Fibroblast of skin of left biceps (primary cell): ENCODE measurements at places on chromosomes 7 and 10.

DNA sequence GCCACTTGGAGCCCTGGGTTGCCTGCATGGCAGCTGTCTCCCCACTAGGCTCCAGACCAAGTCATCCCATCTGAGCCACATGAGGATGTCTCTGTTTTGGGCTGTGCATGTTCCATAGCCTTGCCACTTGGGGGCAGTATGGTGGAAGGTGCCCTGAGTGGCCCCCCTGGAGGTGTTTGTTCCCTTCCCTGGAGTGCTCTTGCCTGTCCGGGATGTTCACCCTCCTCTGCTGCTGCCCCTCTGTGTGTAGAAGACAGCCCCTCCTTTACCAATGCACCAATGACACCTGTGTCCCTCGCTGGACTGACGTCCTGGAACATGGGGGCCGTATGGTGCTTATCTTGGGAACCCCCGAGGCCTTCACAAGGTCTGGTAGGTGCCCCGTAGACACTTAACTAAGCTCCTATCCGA lies 100.2 kb downstream of the ACTR3B start:
- DNase-seq, result no peak

DNA sequence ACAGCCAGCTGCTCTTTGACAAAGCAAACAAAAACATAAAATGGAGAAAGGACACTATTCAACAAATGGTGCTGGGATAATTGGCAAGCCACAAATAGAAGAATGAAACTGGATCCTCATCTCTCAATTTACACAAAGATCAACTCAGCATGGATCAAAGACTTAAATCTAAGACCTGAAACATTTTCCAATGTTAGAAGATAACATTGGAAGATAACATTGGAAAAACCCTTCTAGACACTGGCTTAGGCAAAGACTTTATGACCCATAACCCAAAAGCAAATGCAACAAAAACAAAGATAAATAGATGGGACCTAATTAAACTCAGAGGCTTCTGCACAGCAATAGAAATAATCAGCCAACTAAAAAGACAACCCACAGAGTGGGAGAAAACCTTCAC lies 425.7 kb upstream of the SEMA3D start:
- DNase-seq, result no peak

GRCh38 chr10:130369645-130370381 lies 233.6 kb downstream of the GLRX3 start:
- no peak for DNase-seq

DNA sequence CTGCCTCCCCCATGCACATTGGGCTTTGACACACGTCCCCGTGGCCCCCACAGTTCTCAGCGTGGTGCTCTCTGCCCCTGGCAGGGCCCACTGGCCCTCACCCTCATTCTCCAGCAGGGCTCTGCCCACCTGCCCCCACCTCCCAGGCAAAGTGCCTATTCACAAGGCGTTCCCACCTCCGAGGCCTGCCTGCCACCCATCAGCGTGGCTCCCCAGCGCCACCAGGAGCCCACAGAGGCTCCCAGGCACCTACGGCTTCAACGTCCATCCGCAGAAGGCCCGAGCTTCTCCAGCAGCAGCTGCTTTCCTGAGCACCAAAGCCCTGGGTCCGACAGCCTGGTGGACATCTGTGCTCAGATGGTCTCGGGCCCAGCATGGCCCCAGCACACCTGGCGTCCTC lies 211.8 kb upstream of the PPP2R2D start:
- no peak for DNase-seq

DNA sequence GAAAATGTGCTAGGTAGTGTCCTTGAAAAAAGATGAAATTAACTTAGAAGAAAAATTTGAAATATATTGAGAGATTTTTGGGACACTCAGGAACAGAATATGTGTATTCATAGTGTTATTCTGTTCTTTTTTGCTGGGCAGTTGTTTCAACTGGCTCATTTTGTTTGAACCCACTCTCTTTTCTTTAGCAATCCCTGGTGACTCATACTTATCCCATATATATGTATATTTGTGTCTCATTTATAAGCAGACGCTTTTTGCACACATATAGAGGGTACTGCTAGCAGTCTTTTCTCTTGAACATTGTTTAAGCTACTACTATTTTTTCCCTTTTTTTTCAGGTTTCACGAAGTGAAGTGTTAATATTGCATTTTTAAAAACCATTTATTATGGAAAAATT lies 1.9 kb downstream of the EXOC6 start:
- no peak for DNase-seq

DNA sequence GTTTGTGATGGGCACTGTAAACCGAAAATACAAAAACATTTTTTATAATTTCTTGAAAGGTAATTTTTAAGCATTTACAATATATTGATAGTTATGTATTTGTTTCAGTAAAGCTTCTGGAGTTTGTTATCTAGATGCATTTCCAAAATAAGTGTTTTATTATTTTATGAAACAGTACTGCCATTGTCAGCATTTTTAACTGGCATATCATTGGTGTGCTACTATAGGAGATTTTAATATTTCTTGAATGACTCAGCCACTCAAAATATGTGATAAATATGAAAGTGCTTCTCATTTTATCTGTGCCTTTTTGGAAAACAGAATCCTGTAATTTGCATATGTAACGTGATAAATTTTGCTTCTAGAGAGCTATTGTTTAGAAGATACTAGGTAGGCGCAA lies 97.9 kb downstream of the ANKIB1 start:
- no peak for DNase-seq

GRCh38 chr7:78055001-78055573 lies 256.5 kb downstream of the PHTF2 start:
- no peak for DNase-seq

GRCh38 chr10:89535171-89536012 lies at the start of gene SLC16A12:
Gene SLC16A12 (minus strand): TSS chr10:89535594. CDS start chr10:89462578, 73,016 bp downstream.
- DNase-seq, result no peak

GRCh38 chr7:25846722-25847121 lies 305.3 kb upstream of the NFE2L3 start:
- DNase-seq, result peak; percentile 86

- DNase-seq, result no peak
Measured at GRCh38 chr7:151346470-151346769, 4.8 kb downstream of the NUB1 start.

DNA sequence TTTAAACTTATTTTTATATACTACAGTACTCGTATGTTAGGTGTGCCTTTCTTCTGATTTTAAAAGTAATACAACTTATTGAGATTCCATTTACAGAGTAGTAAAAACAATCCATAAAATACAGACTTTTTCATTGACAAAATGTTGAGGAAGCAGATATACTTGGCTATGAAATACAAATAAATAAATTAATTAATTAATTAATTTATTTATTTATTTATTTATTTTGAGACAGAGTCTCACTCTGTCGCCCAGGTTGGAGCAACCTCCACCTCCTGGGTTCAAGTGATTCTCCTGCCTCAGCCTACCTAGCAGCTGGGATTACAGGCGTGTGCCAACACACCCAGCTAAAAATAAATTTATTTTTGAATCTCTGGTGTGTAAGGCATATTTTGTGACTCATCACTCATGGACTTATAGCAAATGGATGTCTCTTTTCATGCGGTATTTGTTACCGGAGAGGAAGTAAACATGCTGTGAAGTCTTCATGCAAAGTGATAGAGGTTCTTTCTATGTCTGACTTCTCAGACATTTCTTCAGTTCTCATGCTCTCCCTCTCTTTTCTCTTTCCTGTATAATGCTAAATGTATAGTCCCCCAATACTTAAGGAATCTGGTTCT lies 20.2 kb upstream of the SRPK2 start:
- no peak for DNase-seq

DNA sequence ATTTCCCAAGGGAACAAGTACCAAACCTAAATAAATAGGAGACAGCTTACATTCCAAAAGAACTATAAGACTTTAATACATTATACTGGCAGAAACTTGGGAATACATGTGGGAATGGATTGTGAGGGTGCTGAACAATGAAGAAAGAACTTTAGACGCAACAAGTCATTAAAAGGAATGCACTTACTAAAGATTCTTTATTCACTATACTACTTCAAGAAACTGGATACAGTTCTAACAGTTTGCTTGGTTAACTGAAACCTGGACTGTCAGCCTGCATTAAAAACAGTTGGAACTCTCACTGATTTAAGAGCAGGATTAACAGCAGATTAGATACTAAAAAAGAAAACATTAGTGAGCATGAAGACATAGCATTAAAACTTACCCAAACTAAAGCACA lies 12.0 kb downstream of the CACUL1 start:
- no peak for DNase-seq

GRCh38 chr10:69346776-69347175 lies 68.5 kb downstream of the HK1 start:
- no peak for DNase-seq
